Cortex of kidney (tissue), 1 donor: ENCODE measurements at places on chromosomes 4 and X.

DNA sequence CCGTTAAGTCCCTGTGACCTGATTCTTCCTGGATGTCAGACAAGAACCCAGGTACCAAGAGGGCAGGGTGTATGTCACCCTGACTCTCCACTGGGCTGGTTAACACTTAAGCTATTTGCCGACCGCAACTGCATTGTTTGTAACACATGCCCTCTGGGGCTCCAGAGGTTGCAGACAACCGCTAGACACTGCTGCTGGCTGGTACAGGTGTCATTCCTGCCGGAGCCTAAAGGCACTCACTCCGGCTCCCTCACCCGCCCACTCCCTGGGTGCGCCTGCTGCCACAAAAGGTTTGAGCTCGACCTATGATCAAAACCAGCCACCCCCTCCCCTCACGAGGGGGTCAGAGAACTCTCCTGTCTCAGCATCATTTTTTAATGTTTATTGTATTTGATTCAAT, 208.2 kb downstream of the FAT4 start:
- no peak for DNase-seq

- no peak for DNase-seq
These were observed 70.7 kb downstream of the UGT2A2 start for GRCh38 chr4:69568787-69569186.

DNA sequence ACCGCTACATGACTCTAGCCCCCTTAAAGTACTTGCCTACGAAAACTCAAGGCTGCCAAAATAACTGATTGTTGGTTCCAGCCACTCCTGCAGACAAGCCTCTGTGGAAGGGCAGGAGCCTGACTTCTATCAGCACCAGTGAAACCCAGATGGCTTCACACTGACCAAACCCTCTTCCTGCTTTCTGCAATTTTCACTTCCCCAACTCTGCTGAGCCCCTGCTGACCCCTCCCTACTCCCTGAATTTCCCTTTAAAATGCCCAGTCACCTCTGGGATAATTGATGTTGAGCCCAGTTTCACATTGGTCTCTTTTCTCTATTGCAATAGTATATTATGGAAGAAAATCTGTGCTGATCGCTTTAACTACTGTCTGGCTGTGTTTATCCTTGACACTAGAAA, 61.6 kb upstream of the STS start:
- no peak for DNase-seq

DNA sequence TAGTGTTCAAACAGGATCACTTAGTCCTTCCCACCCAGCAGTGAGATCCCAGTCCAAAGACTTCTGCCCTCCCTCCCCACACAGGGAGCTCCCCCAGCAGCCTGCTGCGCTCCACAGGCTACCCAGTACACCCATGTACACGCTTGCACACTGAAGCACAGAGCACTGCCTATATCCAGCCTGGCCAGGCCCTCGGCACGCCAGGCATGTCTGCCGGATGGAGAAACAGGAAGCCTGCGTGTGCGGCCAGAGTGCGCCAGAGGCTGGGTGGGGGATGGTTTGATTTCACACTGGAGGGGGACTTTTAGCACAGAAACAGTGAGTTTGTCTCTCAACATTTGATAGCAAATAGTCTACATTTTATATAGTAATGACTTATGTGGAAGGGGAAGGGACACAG, 833.5 kb upstream of the IGFBP7 start:
- DNase-seq: no peak

GRCh38 chr4:149951152-149951900, 126.9 kb upstream of the DCLK2 start:
- DNase-seq: no peak

GRCh38 chr4:80015407-80016189, 57.4 kb downstream of the ANTXR2 start:
- no peak for DNase-seq
